ENCODE measurements at places on chromosomes 11 and 22. TPM values are rescaled to one million over a fixed set of nuclear protein-coding genes. Genes with fewer than 3 reads are reported as not detected.

Gene VPREB1
- not detected for total RNA-seq

Gene SLC37A2
- total RNA-seq, result 12.7 TPM

Gene SPATA19
- total RNA-seq, result not detected

Gene CNTN5
- total RNA-seq, result not detected

Gene CRYAB
- 1,238 TPM for total RNA-seq

GRCh38 chr11:88281317-88281712 is 56.2 kb downstream of the CTSC start:
- DNase-seq, result no peak

DNA sequence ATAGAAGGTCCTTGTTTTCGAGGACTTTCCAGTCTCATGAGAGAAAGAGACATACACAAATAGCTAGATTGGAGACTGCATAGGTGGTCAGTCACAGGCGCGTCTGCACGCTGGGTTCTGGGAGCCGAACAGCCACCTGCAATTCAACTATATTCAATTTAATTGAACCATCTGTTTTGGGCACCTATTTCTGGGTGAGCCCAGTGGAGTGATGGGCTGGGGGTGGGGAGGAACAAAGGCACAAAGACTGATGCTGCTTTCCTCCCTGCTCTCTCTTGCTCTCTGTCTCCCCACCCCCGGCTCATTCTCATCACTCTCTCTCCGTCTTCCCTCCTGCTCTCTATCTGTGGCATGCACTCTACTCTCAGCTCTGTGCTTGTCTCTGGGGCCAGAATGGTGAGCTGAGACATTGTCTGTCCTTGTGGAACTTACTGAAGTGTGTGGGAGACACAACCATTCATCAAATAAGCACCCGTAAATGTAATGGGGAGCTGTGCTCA is 48.1 kb upstream of the B3GAT1 start:
- no peak for DNase-seq

GRCh38 chr11:17931595-17931994 is 81.3 kb downstream of the SERGEF start:
- no peak for DNase-seq

DNA sequence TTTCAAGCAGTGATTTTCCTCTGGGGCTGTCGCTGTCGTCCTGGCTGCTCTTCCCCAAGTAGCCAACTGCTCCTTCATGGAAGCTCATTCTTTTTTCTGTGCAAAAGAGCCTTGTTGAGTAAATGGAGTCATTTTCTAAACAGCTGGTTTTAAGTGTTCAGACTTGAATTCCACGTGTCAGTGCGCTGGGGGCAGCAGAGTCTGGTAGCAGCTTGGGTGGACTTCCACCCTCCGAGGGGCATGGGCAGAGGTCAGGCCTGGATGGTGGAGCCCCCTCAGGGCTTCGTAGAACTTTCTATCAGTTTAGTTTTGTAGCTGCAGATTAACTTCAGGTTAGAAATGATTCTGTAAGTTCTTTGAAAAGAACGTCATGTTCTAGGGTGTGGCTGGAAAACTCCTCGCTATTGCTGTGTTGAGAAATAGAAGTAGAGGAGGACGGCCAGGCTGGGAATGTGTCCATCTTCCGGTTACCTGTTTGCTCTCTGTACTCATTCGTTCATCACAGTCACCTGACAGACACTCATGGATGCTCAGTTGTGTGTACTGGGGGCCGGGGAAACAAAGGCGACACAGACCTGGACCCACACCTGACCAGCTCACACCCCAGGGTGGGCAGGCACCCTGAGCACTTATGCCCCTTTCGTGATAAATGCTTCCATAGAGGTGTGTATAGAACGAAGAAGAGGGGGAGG is 270.7 kb downstream of the TBC1D22A start:
- DNase-seq, result no peak

DNA sequence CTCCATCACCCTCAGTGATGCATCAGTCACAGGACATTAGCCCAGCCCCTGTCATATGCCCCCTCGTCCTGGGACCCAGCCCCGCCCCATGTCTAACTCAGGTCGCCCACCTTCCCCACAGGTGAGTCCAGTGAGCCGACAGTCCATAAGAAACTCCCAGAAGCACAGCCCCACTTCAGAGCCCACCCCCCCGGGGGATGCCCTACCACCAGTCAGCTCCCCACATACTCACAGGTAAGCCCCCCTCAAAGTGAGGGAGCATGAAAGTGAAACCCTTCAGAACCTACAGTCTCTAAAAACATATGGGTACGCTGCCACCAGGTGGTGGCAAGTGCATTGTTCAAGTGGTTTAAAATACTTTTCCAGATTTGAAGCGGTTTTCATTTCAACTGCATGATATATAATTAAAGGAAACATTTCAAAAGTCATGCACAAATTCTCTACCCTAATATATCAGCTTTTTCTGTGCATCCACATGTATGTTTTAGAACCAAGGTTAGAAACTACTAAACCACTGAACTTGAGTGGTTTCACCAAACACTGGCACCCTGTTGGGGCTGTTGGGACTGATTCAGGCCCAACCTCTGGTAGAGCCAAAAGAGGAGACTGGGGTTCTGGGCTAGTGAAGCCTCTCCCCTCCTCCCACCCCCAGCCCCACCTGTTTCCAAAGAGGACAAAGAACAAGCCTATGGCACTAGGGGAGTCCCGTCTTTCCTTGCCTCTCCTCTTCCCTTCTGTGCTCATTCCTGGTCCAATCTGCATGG is 17.3 kb downstream of the EPS8L2 start:
- DNase-seq, result no peak

GRCh38 chr22:37832022-37832857 is 9.1 kb downstream of the GALR3 start:
- DNase-seq, result no peak

- no peak for DNase-seq
Measured at GRCh38 chr11:5531053-5531831, 14.7 kb upstream of the UBQLNL start.

Data from sciatic nerve (tissue), 2 donors.